Activated CD8-positive, alpha-beta T cell treated with anti-CD3 and anti-CD28 coated beads, Interleukin-2, amount 10 ng/mL, durations not matched to agents 7 days and 5 days (primary cell): ENCODE measurements at places on chromosomes 11 and 22.

- no peak for DNase-seq
Measured at GRCh38 chr22:27128461-27129085, 471.2 kb downstream of the MIAT start.

DNA sequence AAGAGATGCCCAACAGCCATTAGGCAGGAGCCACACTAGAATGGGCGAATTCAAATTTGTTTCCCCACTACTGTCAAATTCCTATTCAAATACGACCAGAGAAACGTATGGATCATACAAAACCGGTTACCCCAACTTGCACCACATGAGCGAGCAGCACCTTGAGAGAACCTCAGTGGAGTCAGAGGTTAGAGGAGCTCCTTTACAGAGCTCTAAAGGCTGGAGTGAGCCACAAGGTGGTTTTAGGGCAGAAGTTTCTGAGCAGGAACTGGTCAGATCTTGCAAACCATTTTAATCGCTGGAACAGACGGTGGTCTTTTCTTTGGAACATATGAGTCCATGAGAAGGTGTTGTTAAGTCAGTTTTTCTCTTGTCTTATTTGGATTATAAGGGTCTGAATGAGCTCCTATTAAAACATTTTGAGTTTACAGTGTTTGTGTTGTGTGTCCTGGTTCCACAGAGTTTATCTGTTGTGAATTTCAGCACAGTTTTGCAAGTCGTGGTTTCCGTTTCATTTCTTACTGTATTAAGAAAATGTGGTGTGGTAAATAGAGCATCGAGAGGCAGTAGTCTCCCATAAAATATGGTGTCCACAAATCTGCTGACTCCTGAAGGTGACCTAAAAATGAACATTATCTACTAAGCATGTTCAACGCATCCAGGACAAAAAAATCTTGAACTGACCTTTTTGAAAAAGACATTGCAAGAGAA lies 471.7 kb downstream of the NTM start:
- DNase-seq = no peak

DNA sequence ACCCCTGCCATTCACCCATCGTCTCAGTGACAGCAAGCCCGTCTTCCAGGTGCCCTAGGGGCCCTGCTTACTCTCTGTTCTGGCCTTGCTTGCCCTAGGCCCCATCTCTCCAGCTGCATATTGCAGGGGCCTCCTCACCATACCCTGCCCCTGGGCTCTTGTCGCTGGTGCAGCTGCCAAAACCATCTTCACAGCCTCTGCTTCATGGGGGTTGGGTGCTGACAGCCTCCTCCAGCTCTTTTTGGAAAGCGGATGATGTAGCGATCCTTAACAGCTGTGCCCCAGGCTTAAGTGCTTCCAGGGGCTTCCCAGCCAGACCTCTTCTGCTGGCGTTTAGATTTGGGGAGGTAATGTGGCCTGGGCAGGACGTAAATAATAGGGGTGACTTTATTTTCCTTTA lies 61.2 kb upstream of the SUSD2 start:
- DNase-seq = no peak

- DNase-seq = no peak
Measured at GRCh38 chr11:62933750-62934495, 12.8 kb upstream of the CHRM1 start.

DNA sequence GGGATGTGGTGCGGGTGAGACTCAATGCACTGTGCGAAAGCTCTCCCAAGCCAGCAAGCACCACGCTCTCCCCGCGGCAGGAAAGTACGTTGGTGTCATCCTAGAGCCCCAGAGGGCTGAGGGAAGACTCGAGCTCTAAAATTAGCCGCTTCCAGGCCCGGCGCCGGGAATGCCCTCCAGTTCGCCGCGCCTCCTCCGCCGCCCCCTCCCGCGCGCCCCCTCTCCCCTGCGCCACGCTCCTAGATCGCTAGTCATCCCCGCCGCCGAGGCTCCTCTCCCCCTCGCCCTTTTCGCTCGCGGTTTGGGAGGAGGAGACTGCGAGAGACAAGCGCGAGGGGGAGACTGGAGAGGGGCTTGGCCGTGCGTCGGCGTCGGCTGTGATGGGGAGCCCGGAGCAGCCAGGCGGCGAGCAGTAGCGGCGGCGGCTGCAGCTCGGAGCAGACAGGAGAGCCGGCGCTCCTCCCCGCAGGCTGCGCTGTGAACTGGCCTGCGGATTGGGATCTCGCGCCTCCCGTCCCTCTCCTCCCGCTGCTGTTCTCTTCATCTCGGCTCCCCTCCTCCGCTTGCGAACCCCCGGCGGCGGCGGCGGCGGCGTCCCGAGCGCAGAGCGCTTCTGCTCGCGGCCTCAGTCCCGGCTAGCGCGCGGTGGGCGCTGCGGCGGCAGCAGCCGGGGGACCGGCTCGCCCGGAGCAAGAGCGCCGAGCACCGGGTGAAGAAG lies at the start of gene FAT3:
FAT3 (plus strand) TSS at position 412 of the 718 bp plus-strand sequence. CDS start 127,295 bp downstream, outside the sequence.
- DNase-seq = no peak
